ENCODE measurements at places on chromosomes 12 and 14.

GRCh38 chr12:67475725-67476124 lies 172.8 kb upstream of the DYRK2 start:
- no peak for DNase-seq

DNA sequence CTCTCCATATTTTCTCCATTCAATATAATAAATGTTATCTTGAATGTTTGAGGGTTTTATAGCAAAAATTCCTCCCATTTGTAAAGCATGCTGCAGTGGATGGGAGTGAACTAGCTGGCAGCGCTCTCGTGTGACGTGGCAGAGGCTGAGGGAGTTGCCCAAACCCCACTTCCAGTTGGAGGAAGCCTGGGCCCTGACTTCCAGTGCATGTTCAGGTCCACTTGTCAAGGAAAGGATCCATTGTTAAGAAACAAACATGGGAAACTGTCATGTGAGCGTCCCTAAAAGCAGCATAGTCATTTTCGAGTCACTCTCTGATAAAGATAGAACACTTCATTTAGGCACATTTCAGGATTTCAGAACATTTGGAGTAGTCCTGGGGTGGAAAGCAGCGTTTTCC lies 116.6 kb downstream of the SLC25A47 start:
- no peak for DNase-seq

- DNase-seq, result no peak
Measured at GRCh38 chr14:51938137-51938536, 51.2 kb upstream of the RTRAF start.

DNA sequence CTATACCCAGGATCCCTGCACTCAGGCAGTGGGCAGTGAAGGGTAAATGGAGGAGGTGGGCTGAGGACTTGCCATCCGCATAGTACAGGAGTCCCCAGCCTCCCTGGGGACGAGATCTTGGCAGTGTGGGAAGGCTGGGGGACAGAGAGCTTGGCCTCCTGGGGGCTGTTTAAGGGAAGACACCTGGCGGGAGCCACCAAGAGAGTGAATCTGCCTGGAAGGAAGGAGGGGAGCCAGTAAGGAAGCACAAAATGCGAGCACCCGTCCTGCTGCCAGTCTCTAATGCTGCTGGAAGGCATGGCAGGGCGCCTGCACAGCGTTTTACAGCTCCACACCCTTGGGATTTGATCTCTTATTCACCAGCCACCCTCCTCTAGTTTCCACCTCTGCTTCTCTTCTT lies 7.4 kb upstream of the KRT2 start:
- DNase-seq, result no peak

- DNase-seq, result no peak
Measured at GRCh38 chr12:179131-179884, 34.6 kb downstream of the SLC6A12 start.

DNA sequence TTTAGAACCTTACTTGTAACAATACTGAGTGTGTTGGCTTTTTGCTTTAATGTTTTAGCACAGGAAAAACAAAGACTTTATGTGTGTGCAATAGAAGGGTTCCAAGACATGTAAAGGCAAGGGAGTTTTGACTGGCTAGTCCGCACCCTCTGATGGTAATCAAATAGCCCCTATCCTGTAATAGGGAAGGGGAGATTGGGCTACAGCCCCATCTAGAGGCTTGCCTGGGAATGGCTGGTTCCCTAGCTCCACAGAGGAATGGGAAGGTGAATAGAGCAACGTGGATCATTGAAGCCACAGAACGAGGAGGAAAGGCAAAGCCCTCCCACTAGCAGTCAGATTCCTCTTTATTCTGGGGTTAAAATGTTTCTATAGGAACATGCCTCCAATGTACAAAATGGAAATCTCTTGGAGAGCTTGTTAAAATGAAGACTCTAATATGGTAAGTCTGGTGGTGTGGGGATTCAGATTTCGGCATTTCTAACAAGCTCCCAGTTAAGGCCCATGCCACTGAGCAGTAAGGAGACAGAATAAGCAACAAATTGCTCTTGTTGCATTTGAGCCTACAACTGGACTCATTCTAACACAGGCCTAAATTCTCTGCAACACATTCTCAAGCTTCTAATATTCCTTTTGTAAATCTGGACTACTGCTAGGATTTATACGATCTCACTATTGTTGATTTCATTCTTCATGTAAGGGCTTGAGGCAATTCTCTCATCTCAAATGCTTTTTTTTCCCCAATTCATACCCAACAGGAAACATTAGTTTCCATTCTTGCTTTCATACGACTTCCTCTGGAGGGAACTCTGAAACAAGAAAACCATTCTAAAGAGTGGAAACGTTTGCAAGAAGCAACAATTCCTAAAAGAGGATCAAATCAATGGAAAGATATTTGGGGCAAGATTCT lies 57.1 kb downstream of the NIN start:
- no peak for DNase-seq

GRCh38 chr12:28175098-28175589 lies 15.1 kb upstream of the CCDC91 start:
- no peak for DNase-seq

GRCh38 chr12:66438601-66439000 lies 136.3 kb downstream of the HELB start:
- no peak for DNase-seq

- no peak for DNase-seq
Measured at GRCh38 chr14:32043624-32044023, 33.5 kb upstream of the ARHGAP5 start.

GRCh38 chr14:63282997-63283883 lies 35.5 kb downstream of the GPHB5 start:
- no peak for DNase-seq

GRCh38 chr12:14962797-14963196 lies 1.4 kb upstream of the ARHGDIB start:
- DNase-seq, result no peak

- DNase-seq, result no peak
Measured at GRCh38 chr12:28424965-28425364, 234.7 kb downstream of the CCDC91 start.

- DNase-seq, result no peak
Measured at GRCh38 chr14:35420036-35420811, 15.7 kb upstream of the NFKBIA start.

GRCh38 chr12:126055521-126055920 lies 990.3 kb downstream of the AACS start:
- no peak for DNase-seq

DNA sequence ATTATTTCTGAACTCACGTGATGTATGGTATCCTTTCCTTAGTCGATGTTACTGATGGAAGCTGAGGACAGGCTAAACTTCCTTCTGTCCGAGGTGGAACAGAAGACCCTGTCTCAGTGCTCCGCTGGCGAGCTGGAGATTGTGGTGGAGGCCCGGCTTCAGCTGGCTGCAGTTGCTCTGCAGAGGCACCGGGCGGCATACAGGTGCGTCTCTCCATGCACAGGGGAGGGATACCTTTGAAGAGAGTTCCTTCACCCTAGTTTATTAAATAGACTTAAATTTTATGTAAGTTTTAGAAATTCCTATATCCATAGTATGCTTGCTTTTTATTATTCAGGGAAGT lies 186.7 kb upstream of the NEDD1 start:
- DNase-seq, result no peak

DNA sequence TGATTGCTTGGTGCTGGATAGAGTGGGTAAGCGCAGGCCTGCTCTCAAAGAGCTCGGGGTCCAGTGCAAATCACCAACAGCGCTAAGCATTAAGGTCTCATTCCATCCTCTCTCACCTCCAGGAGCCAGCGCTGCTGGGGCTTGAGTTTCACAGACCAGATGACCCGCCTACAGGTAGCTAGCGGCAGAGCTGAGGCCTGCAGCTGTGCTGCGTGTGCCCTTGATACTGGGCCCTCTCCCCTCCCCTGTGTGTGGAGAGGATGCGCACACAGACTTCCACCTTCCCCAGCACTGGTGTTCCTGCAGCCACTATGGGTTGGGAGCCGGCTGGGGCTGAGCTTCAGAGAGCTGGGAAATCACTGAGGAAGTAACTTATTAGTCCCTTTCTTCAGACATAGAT lies 149.9 kb downstream of the CALM1 start:
- DNase-seq, result no peak

DNA sequence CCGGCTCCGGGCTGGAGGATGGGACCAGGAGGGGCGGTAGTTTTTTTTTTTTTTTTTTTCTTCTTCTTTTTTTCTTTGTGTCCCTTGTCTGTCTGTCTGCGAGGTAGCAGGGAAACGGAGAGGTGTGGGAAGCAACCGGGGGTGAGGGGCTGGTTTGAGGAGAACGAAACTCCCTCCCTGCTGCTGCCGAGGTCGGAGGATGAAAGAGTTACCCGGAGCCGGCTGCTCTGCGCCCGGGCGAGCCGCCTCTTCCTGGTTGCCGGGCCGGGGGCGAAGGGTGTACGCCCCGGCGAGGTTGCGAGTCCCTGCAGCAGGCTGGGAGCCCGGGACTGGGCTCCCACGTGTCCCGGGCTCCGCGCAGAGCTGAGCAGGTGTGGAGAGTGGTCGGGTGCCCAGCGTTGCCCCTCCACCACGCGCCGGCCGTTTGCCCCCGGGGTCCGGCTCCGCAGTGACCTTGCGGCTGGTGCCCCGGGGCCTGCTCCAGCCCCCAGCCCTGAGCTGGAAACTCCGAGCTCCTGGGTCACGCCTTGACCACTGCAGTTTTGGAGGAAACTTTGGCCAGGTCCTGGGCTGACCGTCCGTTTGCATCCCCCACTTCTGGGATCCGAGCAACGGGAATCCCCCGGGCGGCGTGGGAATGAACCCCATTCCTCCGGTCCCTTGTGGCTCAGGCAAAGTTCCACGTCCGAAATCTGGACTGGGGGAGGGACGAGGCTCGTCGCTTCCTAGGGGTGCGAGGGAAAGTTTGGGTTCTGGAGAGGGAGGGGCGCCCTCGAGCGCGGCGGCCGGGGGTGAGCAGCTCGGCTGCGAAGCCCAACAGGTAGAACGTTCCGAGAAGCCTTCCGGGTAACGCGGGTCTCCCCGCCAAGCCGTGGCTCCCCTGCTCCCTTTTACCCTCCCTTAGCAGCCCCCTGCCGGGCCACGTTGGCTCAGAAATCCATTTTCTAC lies 1.3 kb downstream of the CHST11 start:
- no peak for DNase-seq
